Fibroblast of skin of left biceps (primary cell): ENCODE measurements at places on chromosomes 6 and 20.

DNA sequence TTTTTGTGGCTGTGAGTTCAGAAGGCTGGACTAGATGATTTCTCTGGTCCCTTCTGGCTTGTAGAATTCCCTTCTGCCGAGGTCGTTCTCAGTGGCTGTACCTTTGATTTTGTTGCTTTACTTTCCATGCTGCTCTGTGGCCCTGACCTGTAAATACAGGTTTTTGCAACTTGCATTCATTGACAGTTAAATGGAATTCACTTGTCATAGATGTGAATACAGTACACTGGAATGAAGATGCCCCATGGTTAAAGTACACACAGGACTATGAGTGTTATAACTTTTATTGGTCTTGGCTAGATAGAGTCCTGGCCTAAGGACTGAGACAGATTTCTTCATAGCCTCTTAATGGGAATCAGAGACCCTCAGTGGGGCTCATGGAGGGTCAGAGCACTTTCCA is 12.9 kb upstream of the EFCAB8 start:
- no peak for DNase-seq

- no peak for DNase-seq
Measured at GRCh38 chr6:8904754-8905153, 469.4 kb upstream of the SLC35B3 start.

DNA sequence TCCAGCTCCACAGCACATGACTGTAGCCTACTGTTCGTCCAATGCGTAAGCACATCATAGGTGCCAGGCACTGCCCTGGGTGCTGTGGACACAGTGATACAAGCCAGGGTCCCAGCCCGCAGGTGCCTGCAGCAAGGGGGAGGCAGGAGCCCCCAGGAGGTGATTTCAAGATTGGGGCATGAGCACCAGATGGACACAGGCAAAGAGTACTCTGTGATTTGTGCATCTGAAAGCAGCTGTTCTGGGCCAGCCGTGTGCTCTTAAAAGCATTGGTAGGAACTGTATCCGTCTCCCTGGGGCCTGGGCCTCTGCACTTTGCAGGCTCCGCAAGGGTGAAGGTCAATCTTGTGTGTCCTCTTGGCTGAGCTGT is 149.8 kb downstream of the SYCP2 start:
- DNase-seq: no peak

DNA sequence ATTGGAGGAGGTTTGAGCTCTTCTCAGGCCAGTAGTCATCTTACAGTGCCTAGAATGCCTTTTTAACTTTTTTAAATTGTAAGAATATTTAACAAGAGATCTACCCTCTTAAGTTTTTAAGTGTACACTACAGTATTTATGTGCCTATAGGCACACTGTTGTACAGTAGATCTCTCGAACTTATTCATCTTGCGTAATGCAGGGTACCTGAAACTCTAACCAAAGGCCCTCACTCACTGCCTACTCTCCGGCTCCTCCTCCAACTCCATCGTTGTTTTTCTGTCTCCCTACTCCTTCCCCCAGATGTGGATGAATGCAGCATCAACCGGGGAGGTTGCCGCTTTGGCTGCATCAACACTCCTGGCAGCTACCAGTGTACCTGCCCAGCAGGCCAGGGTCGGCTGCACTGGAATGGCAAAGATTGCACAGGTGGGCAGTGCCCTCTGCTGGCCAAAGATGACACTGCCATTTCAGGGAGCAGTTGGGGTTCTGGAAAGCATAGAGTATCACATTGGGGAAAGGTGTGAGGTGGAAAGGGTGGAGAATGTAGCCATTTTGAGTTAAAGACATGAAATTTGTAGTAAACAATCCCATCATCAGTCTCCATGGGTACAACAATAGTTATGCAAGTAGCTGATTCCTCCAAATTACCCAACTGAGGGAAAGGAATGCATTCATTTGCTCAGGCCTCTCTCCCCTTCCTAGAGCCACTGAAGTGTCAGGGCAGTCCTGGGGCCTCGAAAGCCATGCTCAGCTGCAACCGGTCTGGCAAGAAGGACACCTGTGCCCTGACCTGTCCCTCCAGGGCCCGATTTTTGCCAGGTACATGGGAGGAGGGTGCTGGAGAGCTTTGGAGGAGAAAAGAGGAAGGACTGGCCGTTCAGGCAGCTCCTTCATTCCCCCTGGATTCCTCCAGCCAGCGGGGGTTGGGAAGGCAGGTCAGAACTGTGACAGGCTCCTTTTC is 18.4 kb upstream of the ZNF76 start:
- no peak for DNase-seq

DNA sequence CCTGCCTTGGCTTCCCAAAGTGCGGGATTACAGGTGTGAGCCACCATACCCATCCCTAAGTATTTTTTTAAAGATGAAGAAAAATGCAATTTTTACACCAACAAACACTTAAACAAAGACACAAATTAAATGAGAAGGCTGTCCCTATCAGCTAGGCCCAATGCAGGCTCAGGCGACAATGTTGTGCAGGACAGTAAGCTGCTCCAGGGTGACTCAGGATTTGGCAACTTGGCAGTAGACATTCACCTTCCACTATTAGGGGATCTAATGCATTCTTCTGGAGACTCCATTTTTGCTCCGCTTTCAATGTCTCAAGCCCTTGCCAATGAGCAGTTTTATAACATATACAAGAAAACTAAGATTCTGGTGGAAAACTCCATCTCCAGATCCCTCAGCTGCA is 19.7 kb downstream of the NDRG3 start:
- DNase-seq: no peak

DNA sequence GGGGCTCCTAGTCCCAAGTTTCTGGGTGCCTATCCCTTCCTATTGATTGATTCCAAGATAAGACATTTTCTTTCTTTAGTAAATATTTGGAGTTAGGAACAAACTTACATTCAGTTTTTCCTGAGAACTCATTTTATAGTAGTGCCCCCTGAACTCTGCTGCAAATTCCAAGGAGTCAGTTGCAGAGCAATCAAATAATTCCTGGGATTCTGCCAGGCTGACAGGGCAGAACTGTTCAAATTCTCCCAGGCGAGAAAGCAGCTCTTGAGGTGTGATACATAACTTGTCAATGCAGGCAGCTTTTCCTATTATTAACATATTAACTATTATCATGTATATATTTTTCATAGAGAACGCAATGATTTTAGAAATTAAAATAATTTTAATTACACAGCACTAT is 15.9 kb upstream of the ZBTB24 start:
- no peak for DNase-seq

DNA sequence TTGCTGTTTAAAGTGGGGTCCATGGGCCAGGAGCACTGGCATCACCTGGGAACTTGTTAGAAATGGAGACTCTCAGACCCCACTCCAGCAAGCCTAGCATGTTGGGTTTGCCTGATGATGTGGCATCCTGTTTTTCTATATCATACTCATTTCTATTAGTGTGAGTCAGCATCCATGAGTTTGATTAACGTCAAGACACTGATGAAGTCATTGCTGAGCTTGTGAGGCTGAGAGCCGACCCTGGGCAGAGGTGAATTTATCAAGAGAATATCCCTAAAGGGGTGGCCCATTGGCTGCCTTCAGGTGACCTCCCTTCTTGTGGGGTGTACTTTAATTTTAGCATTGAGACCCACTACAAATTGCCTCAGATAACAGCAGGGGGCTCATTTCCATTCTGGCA is 43.4 kb upstream of the RNF144B start:
- no peak for DNase-seq

- no peak for DNase-seq
Measured at GRCh38 chr6:137095651-137096238, 51.0 kb upstream of the IL20RA start.

DNA sequence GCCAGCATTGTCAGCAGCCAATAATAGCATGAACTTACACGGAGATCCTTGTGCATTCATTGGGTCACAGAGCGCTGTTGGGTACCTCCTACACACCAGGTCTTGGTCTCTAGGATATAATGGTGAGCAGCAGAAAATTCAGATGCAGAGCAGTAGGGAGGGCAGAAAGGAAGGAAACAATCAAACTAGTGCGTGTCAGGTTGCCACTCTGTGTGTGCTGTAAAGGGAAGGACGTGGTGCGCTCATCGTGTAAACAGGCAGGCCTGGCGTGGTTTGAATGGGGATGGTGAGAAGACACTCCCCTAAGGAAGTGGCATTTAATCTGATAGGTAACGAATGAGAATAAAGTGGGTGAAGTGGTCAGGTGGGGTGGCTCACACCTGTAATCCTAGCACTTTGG is 336.4 kb downstream of the CDH26 start:
- no peak for DNase-seq

DNA sequence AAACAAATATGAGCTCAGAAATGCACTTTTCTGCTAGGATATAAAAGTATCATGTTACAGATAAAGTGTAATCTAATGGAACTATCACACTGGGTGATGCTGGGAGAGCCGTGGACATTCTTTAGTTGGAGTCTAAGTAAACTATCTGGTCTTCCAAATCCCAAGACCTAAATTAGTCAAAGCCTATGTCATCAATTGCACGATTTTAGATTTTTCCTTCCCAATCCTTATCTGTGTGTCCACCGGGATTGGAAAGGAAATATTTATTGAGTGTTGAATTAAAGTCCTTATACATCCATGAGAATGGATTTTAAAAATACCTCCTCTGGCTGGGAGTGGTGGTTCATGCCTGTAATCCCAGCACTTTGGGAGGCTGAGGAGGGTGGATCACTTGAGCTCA is 19.6 kb upstream of the MRAP2 start:
- DNase-seq: no peak

GRCh38 chr6:88804701-88805100 is 158.7 kb downstream of the RNGTT start:
- peak; percentile 11 for DNase-seq

DNA sequence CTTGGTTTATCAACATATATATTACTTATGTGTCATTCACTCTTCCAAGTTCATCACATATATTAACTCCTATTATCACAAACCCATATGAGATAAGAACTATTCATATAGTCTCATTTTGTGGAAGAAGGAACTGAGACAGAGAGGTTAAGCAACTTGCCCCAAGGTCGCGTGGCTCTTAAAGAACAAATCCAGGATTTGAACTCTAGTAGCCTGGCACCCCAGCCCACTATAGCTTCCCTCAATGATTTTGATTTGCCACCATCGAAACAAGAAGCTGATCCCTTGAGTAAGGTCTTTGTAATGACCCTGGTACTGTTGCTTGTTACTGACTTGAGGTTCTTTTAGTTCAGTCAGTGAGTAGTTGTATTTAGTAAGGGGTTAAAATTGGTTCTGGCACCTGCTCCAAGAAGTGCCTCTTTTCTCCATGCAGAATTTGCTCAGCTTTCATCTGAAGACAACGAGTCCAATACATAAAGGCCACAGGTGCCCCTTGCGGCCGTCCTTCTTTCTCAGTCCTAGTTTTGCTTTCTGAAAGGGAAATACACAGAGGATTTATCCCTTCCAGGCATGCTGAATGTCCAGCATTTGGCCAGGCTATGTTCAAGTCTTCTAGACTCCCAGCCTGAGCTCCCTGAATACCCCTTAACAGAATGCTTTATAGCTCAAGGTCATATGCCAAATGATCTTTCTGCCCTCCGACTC is 253.0 kb downstream of the TBC1D7 start:
- no peak for DNase-seq

DNA sequence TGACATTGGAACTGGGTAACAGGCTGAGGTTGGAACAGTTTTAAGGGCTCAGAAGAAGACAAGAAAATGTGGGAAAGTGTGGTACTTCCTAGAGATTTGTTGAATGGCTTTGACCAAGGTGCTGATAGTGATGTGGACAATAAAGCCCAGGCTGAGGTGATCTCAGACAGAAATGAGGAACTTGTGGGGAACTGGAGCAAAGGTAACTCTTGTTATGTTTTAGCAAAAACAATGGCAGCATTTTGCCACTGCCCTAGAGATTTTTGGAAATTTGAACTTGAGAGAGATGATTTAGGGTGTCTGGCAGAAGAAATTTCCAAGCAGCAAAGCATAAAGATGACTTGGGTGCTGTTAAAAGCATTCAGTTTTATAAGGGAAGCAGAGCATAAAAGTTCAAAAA is 474.7 kb upstream of the ADGRB3 start:
- DNase-seq: no peak

DNA sequence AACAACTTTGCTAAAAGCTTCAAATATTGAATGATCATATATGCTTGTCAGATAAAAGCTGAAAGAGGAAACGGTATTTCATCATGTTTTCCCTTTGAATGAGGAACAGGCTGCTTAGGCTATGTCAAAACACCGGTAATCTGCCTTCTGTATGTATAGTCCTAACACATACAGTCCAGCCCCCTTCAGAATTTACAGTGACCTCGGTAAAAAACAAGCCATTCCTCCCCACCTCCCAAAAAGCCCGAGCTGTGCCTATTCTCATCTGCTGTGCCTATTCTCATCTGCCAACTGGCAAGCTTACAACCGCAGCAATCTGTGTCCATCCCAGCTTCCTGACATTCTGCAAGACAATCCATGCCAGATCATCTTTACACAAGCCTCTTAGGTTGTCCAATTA is 26.8 kb upstream of the UBE2J1 start:
- DNase-seq: no peak

- peak; percentile 26 for DNase-seq
Measured at GRCh38 chr6:107489636-107490565, at the start of gene SOBP. Gene SOBP (plus strand): TSS chr6:107490117. CDS start chr6:107490617, 500 bp downstream.

- DNase-seq: no peak
Measured at GRCh38 chr6:33190504-33191107, 1.7 kb downstream of the COL11A2 start.

DNA sequence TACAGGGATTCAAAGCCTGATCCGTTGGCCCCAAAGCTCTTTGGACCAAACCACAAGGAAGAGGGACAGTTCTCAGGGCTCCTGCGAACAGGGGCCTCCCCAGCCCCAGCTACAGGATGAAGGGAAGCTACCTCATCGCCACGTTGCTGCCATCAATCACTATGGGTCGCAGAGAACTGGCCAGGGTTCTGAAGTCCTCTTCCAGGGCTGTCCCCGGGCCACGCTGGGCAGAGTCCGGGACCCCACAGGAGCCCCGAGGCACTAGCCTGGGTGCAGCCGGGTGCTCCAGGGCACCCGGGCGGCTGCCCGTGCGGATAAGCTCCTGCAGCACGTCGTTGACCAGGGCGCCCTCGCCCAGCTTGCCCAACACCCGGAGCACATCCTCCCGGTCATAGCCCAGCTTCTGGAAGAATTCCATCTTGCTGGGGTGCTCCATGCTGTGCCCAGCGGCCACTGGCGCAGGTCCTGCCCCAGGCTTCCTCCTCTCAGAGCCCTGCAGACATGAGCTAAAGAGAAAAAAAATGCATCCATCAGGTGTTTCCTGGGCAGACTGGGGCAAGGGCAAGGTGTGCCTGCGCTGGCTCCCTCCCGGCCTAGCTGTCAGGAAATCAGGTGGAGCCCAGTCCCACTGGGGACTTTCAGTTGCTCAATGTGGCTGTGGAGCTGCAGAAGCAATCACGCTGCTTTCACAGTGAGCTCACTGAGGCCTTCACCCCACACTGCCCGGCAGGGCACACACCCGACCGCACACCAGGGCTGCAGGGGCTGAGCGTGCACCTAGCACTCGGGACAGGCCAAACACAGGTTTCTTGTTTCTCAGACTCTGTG is 10.5 kb downstream of the ZC3H12D start:
- no peak for DNase-seq
